Activated T-cell treated with anti-CD3 and anti-CD28 coated beads, Interleukin-2, amount 50 U/mL, for 4 hours (primary cell): ENCODE measurements at places on chromosomes 5 and 9. TPM values are rescaled to one million over a fixed set of nuclear protein-coding genes. Genes with fewer than 3 reads are reported as not detected.
A peak's percentile ranks its signal among the peaks of the same experiment; 100 is the strongest.

The ADAMTS12 gene
- not detected for total RNA-seq

- DNase-seq: no peak
Observed at GRCh38 chr9:79768194-79768593, 196.4 kb downstream of the TLE4 start.

The RPL12 gene
- 1,685 TPM for total RNA-seq

DNA sequence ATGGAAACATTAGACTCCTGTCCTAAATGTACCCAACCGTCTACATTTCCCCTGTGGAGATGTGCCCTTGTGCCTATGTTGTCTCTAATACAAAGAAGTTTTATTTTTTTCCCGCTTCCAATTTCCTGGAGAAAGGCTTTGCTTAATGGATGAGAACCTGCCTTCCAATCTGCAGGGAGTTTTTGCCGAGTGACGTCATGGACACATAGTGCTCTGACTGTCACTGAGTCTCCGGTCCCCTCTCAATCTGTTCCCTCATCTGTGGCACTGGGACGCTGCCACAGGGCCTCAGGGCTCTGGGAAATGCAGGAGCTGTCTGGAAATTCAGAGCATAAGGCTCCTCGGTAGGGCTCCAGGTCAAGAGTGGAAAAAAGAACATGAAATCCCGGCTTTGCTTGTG is 144.8 kb downstream of the PDZD2 start:
- DNase-seq: no peak

GRCh38 chr5:168608821-168609220 is 29.7 kb upstream of the PANK3 start:
- no peak for DNase-seq

DNA sequence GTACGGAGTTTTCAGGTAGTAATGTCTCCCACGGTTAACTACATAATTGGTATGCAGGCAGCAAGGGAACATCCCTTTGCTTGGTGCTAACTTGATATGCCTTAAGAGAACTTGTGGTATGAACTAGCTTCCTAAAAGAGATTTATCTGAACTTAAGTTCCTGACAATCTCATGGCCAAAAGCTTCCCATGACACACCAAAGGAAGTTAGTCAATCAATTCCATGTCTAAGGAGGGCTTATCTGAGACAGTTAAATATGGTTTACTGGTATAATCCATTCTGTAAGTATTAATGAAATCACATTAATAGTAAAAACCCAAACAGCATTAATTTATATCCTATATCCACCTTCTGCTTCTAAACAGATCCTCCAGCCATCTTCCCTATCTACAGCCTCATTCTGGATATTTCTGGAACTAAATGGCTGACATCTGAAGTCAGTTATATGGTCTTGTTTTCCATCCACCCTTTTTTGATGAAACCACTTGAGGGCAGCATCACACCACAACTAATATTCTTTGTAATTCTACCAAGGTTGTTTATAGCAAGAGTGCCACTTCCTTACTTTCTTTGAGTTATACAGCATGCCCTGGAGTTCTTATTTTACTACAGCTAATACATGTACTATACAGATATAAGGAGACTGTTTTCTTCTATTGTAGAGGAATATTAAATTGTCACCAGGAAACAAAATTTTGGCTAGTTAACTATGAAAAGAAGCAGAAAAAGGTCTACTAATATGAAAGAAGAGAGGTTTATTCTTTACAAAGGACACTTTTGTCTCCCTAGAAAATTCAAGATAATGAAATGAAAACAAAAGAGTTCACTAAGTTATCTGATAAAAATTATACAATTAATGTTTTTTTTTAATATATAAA is 34.7 kb downstream of the SHOC1 start:
- peak; percentile 32 for DNase-seq

GRCh38 chr9:137682428-137683105 is 63.8 kb downstream of the EHMT1 start:
- no peak for DNase-seq

The PCDHB9 gene
- total RNA-seq: not detected

The EGFL7 gene
- total RNA-seq: 2.3 TPM

The CYLC2 gene
- total RNA-seq: not detected

DNA sequence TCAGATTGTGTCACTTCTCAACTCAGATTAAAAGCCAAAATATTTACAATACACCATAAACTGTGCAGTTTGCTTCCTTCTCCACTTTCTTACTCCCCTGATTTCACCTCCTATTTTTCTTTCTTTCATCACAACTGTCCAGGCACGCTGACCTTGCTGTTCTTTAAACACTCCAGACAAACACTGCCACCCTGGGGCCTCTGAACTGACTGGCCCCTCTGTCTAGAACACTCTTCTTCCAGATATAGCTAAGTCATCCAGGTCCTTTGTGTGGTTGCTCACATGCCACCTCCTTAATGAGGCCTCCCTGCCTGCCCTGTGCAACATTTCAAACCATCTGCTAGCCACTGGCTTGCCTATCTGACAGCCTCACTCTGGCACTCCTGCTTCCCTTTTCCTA is 46.6 kb downstream of the ATG10 start:
- no peak for DNase-seq

GRCh38 chr9:77017505-77017894 is 2.0 kb upstream of the FOXB2 start:
- no peak for DNase-seq

- no peak for DNase-seq
Observed at GRCh38 chr9:72257814-72258213, 107.2 kb downstream of the ZFAND5 start.

- no peak for DNase-seq
Observed at GRCh38 chr5:106288979-106289378, 1381.8 kb downstream of the EFNA5 start.

- DNase-seq: no peak
Observed at GRCh38 chr5:42666869-42667268, 89.7 kb upstream of the CCDC152 start.

- no peak for DNase-seq
Observed at GRCh38 chr9:98687911-98688310, 20.8 kb downstream of the GABBR2 start.

GRCh38 chr5:81759632-81760005 is 8.7 kb upstream of the SSBP2 start:
- no peak for DNase-seq
